MG63 (cell line): ENCODE measurements at places on chromosomes 16 and 17. TPM values are rescaled to one million over a fixed set of nuclear protein-coding genes. Genes with fewer than 3 reads are reported as not detected.

EVPL gene
- not detected in 2 replicates for total RNA-seq

CRK gene
- 35.1 and 36.0 TPM in 2 replicates for total RNA-seq

- no peak for DNase-seq
These were observed 20.7 kb downstream of the TMEM204 start for GRCh38 chr16:1553946-1554825.

- DNase-seq, result peak; percentile 61
These were observed 84.9 kb downstream of the HS3ST2 start for GRCh38 chr16:22898874-22899348.

DNA sequence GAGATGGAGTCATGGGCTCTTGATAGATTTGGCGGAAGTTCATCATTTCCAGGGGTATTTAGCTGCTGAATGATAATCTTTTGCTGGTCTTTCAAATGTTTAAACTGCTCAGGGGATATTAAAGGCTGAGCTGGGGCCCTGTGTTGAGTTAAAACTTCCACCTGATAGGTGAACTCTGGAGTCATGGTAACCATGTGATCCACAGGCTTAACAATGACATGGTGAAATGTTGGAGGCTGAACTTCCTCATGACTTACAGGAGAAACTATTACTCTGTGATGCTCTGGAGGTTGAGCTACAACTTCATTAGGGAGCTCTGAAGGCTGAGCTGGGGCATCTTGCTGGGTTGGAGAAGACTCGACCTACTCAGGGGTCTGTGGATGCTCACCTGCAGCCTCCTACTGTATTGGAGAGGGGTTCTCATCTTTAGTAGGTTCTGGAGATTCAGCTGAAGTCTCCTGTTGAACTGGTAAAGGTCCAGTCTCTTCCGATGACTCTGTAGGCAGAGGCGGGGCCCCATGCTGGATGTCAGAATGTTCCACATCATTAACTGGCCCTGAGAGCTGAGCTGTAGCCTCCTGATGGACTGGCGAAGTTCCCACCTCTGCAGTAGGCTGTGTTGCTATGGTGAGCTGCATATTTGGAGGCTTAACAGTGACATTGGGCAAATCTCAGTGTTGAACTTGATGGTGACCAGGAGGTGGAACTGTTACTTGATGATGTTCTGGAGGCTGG, 24.2 kb downstream of the RDM1 start:
- DNase-seq, result no peak

- DNase-seq, result peak; percentile 53
These were observed 1.6 kb downstream of the SIRT7 start for GRCh38 chr17:81916234-81917001.
